Melanocyte of skin (primary cell): ENCODE measurements at places on chromosomes 5 and 9. TPM values are rescaled to one million over a fixed set of nuclear protein-coding genes. Genes with fewer than 3 reads are reported as not detected.

C9orf72 gene
- 11.4 and 16.0 TPM in 2 replicates for total RNA-seq

GHR gene
- 0.34 and 2.9 TPM in 2 replicates for total RNA-seq

PSAT1 gene
- total RNA-seq = 98.2 and 183 TPM in 2 replicates

SEC61B gene
- 74.3 and 76.3 TPM in 2 replicates for total RNA-seq

NPDC1 gene
- 4.0 and 4.8 TPM in 2 replicates for total RNA-seq

KIF2A gene
- total RNA-seq = 62.3 and 85.4 TPM in 2 replicates

RNF14 gene
- total RNA-seq = 79.3 and 105 TPM in 2 replicates

FBXW2 gene
- total RNA-seq = 21.3 and 40.7 TPM in 2 replicates

FUBP3 gene
- total RNA-seq = 37.3 and 43.2 TPM in 2 replicates

PCDHGB3 gene
- total RNA-seq = 0.69 and 5.1 TPM in 2 replicates

RASGRF2 gene
- total RNA-seq = under 0.01 TPM in 2 replicates

IL3 gene
- not detected in 2 replicates for total RNA-seq
